Esophagus squamous epithelium (tissue), 5 donors: ENCODE measurements at places on chromosomes 5 and 9. TPM values are rescaled to one million over a fixed set of nuclear protein-coding genes. Genes with fewer than 3 reads are reported as not detected.

DNA sequence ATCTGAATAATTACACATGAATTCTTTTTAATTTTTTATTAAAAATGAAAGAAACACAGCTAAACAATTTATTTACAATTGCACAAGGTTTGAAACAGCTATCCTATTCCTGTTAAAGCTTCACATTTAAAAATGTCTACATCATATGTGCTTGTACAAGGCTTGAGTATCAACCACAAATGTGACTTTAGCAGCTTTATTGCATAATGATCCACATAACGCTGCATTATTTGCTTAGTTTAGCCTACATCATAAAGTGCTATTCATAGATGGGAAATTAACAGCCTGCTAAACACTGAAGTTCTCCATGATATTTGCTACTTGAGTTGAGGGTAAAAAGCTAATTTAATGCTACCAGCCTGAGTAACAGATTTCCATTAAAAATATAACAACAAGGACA, 45.0 kb downstream of the TRIM36 start:
- no peak for DNase-seq
- H3K27ac ChIP-seq, result no peak overlapping the region
- H3K4me3 ChIP-seq, result no peak overlapping the region

DNA sequence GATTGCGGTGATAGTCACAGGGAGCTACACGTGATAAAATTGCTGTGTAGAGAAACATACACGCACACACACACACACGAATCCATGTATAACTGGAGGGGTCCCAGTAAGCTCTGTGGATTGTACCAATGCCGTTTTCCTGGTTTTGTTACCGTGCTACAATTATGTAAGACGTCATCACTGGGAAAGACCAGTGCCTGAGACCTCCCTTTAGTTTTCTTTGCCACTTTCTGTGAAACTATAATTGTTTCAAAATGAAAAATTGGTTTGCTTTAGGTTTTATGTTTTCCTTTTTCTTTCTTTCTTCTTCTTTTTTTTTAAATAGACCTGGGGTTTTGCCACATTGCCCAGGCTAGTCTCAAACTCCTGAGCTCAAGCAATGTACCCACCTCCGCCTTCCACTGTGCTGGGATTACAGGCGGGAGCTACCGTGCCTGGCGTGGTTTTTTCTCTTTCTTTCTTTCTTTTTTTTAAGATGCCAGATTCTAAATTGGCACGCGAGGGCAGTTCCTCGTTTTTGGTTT, 21.3 kb downstream of the OR2V2 start:
- no peaks in the 10 kb centered on the region for H3K36me3 ChIP-seq
- no peak for DNase-seq
- H3K27me3 ChIP-seq, result no peaks in the 10 kb centered on the region
- H3K27ac ChIP-seq, result no peak overlapping the region
- no peak overlapping the region for H3K4me3 ChIP-seq

- no peaks in the 10 kb centered on the region for H3K4me1 ChIP-seq
- no peak overlapping the region for H3K27ac ChIP-seq
These were observed 223.2 kb downstream of the TLR4 start for GRCh38 chr9:117927354-117927753.

DNA sequence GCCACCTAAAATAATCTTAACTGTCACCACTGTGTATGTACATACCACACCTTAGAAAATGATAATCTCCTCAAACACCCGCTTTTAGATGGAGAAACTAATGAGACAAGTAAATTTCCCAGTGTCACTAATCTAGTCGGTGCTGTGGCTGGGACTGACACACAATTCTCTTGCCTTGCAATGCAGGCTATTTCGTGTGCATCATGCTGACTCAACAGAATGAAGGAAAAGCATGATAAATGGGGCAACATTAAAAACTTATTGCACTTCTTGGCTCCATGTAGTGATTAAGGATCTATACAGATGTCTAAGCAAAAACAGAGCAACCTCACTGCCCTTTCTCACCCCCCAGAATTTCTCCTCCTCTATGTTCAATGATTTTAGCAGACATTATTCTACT, 677.9 kb downstream of the DTWD2 start:
- no peaks in the 10 kb centered on the region for H3K36me3 ChIP-seq
- H3K4me1 ChIP-seq, result no peaks in the 10 kb centered on the region
- H3K27ac ChIP-seq, result no peak overlapping the region
- H3K27me3 ChIP-seq, result no peaks in the 10 kb centered on the region
- H3K4me3 ChIP-seq, result no peak overlapping the region

GRCh38 chr9:3205421-3206095, 320.2 kb downstream of the RFX3 start:
- no peak for DNase-seq
- no peaks in the 10 kb centered on the region for H3K36me3 ChIP-seq
- H3K4me1 ChIP-seq, result no peaks in the 10 kb centered on the region
- H3K27ac ChIP-seq, result no peak overlapping the region
- no peak overlapping the region for H3K4me3 ChIP-seq
- H3K27me3 ChIP-seq, result no peaks in the 10 kb centered on the region

DNA sequence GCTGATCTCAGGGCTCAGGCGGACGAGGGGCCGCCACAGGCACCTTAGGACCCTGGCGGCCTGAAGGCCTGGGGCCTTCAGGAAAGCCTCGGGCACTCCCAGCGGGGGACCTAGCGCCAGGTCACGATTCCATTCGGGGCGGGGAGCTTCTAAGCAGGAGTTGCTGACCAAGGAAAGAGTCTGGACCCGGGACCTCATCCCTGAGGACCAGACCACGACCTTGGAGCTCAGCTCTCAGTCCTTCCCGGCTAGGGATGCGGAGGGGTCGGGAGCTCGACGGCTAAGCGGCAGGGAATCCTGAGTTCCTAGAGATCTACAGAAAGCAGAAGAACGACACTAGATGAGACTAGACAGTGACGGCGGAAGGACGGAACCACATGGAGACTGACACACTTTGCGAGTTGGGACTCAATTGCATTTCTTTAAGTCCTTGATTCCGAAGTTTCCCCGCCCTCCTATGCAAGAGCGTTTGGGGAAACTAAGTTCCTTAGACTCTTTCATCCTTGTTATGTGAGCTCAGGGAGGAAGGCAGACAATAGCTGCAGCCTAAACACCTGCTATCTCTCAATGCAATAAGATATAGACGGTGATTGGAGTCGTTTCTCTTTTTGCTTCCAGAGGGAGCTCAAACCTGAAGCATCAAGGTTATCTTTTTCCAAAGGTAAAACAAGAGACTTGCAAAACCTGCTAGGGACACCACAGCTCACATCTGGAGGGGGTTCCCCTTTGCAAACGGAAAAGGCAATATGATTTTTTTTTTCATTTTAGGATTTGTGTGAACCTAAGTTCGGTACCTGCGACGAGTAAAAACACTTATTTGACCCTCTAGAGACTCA, 9.7 kb downstream of the NR2F1-AS1 start:
- peaks cover 16% of the 10 kb centered on the region for H3K4me1 ChIP-seq
- no peak overlapping the region for H3K27ac ChIP-seq
- H3K4me3 ChIP-seq, result no peak overlapping the region
- H3K36me3 ChIP-seq, result no peaks in the 10 kb centered on the region

PITX1 gene
- total RNA-seq, result 625 TPM

DNA sequence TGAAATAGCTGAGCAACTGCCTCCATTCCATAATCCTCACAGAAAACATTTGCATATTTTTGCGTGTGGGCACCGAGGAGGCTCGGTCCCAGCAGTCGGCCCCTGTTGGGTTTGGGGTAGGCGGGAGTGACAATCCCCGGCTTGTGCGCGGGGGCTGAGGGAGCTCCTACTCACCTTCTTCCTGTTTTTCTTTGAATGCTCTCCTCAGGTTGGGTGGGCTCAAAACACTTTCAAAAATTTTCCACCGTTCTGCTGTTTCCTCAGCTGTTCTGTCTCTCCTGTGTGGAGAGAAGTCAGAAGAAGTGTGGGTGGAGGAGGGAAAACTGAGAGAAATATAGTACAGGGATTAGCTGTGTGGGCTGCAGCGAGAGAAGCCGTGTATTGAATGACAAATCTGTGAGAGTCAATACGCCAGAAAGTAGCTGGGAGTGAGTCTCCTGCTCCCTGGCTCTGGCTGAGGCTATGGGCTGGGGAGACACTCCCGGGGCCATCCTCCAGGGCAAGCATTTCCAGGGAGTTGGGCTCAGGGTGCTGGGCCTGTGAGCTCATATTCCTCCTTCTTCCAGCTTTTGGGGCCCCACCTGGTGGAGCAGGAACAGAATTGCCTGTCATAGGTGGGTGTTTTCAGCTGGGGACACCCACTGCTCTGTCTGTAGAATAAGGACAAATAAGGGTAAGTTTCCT, 84.7 kb downstream of the CMYA5 start:
- H3K36me3 ChIP-seq, result no peaks in the 10 kb centered on the region
- no peaks in the 10 kb centered on the region for H3K27me3 ChIP-seq
- DNase-seq, result no peak

RNF180 gene
- 4.0 TPM for total RNA-seq

DNA sequence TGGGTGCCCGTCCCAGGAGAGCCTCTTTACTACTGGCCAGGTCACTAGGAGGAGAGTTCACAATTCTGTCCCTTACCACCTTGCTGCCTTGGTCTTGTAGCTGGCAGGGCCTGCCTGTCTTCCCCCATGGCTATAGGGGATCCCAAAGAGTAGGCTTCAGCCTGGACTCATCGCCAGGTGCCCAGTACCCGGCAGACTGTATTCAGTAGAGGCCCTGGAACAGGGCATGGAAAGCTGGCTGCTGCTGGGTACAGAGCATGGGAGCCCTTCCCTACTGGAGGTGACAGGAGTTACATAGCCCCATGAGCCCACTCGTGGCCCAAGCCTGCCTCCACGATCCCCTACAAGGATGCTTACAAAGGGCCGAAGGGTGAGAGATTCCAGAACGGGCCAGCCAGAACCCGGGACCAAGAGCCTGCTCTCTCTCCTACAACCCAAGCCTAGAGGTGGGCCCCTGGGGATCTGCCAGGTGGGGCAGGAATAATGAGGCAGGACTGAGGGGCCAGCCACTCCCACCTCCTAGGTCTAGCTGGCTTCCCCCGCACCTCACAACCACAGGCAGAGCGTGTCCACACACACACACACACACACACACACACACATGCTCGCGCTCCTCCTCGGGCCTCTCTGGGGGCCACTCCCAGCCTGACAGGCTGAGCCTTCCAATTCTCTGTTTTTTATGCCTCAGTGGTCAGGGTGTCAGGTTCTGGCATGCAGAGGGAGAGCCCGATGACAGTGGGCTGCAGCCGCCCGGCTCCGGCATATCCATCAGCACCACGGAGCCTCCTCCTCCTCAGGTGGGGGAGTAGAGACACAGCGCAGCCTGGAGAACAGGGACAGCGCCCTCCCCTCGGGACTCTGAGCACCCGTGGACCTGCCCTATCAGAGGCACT, 186.0 kb downstream of the PAX5 start:
- no peaks in the 10 kb centered on the region for H3K27me3 ChIP-seq
- no peak overlapping the region for H3K4me3 ChIP-seq
- H3K4me1 ChIP-seq, result no peaks in the 10 kb centered on the region
- H3K36me3 ChIP-seq, result no peaks in the 10 kb centered on the region

GNA14 gene
- total RNA-seq, result 0.35 TPM

FSTL4 gene
- total RNA-seq, result 4.1 TPM

PCDHGA3 gene
- 0.48 TPM for total RNA-seq

GRCh38 chr9:35864695-35865255, 5.4 kb downstream of the OR13J1 start:
- no peak overlapping the region for H3K27ac ChIP-seq
- no peak for DNase-seq
- H3K36me3 ChIP-seq, result no peaks in the 10 kb centered on the region
- peaks cover 95% of the 10 kb centered on the region for H3K27me3 ChIP-seq
- no peak overlapping the region for H3K4me3 ChIP-seq
- H3K4me1 ChIP-seq, result no peaks in the 10 kb centered on the region

GRCh38 chr9:79014929-79015699, 556.7 kb upstream of the TLE4 start:
- H3K4me3 ChIP-seq, result no peak overlapping the region
- DNase-seq, result no peak
- no peak overlapping the region for H3K27ac ChIP-seq
- H3K4me1 ChIP-seq, result no peaks in the 10 kb centered on the region
- H3K36me3 ChIP-seq, result no peaks in the 10 kb centered on the region

- H3K36me3 ChIP-seq, result no peaks in the 10 kb centered on the region
- H3K4me1 ChIP-seq, result no peaks in the 10 kb centered on the region
- no peaks in the 10 kb centered on the region for H3K27me3 ChIP-seq
- no peak for DNase-seq
- H3K4me3 ChIP-seq, result no peak overlapping the region
- H3K27ac ChIP-seq, result no peak overlapping the region
These were observed 122.9 kb upstream of the ZNF366 start for GRCh38 chr5:72630081-72630480.

DNA sequence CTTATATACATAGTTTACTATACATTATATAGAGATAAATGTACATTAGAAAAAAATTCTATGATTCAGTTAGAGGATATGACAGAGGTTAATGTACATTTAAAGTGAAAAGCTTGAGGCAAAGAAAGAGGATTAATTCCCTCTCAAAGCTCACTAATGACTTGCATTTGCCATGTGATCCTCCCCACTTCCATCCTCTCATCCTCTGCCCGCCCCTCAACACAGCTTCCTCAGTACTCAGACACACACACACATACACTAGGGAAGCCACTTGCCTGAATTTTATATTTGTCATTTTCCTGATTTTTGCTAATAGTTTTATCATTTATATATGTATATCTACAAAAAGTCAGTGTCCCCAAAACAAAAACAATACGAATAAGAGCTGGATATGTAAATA, 764.5 kb downstream of the EFNA5 start:
- no peaks in the 10 kb centered on the region for H3K4me1 ChIP-seq
- no peak overlapping the region for H3K4me3 ChIP-seq
- no peaks in the 10 kb centered on the region for H3K36me3 ChIP-seq
- H3K27ac ChIP-seq, result no peak overlapping the region

- no peak overlapping the region for H3K4me3 ChIP-seq
- no peaks in the 10 kb centered on the region for H3K4me1 ChIP-seq
- H3K27me3 ChIP-seq, result no peaks in the 10 kb centered on the region
- H3K27ac ChIP-seq, result peak overlapping the region; percentile 61
These were observed 33.9 kb downstream of the VLDLR start for GRCh38 chr9:2655411-2655901.

GRCh38 chr5:56319526-56320181, 86.5 kb upstream of the ANKRD55 start:
- H3K27me3 ChIP-seq, result no peaks in the 10 kb centered on the region
- H3K27ac ChIP-seq, result peak overlapping the region; percentile 51
- peak overlapping the region; percentile 33 for H3K4me3 ChIP-seq
- no peaks in the 10 kb centered on the region for H3K36me3 ChIP-seq
- no peak for DNase-seq
